LHCN-M2 (cell line): ENCODE measurements at places on chromosomes 3 and 15. TPM values are rescaled to one million over a fixed set of nuclear protein-coding genes. Genes with fewer than 3 reads are reported as not detected.

DNA sequence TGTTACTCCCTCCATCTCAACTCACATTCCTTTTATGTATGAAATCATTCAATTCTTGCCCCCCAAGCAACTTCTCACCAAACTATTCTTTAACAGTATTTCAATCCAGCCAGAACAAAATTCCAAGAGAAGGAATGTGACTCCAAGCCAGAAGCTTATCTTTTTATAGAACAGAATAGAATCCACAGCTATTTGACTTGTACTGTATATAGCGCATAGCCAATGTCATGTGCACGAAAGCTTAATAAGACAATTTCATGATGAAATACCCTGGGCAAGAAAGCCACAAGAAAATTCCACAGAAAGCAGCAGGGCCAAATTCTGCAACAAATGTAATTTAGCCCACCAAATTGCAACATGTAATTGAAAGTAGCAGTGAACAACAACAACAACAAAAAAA, 127.6 kb upstream of the UBE2E2 start:
- peak; percentile 43 for DNase-seq

GRCh38 chr3:44058868-44059203, 182.8 kb upstream of the TOPAZ1 start:
- DNase-seq = no peak

DNA sequence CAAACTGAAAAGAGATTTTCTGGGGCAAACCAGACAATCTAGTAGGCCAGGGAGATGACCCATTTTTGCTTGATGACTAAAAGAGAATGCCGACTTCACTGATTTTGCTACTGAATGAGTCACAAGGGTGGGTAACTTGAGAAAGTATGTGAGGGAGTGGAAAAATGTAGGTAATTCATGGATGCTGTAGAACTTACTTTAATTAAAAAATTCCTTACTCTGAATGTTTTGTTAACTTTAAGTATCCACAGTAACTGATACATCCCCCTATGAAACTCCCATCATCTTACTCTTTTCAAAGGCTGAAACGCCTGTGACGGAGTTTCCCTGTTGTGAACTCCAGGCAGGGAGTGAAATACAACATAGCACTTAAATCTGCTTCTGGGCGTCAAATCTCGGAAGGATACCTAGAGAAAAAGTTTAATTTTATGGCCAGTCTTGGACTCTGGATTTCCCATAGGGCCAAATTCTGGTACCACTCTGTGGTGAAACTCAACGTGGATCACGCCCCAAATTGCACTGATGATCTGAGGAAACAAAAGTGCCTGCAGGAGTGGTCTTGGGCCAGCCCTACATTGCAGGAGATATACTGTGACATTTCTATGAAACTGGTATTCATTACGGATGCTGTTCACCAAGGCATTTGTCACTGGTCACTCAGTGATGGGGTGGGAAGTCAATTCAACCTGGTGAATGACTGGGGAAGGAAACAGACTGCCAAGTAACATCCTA, 24.0 kb downstream of the GOLIM4 start:
- DNase-seq = peak; percentile 87

- DNase-seq = no peak
Measured at GRCh38 chr3:148149556-148149955, 548.1 kb upstream of the AGTR1 start.

The GPR156 gene
- total RNA-seq = 1.5 TPM in 2 replicates

- DNase-seq = peak; percentile 74
Measured at GRCh38 chr3:105527949-105528348, 161.2 kb downstream of the ALCAM start.

GRCh38 chr3:124351430-124352148, 359.7 kb upstream of the ROPN1 start:
- DNase-seq = peak; percentile 63

The SNX1 gene
- 31.5 and 42.9 TPM in 2 replicates for total RNA-seq

DNA sequence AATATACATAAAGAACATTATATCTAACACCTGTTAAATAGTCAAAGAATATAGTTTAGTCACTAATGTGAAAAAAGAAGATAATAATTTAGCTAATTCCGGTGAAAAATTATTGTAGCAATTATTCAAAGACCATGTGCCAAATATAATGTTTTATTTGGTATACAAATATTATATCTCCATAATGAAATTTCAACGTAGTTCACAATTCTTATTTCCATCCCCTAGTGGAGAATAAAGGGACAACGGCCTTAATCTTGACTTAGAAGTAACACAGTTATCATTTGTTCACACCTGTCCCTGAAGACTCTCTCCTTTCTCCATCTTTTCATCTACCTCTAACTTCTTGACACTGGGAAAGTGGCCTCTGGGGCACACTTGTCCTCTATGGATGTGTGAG, 213.4 kb downstream of the ERC2 start:
- DNase-seq = no peak

DNA sequence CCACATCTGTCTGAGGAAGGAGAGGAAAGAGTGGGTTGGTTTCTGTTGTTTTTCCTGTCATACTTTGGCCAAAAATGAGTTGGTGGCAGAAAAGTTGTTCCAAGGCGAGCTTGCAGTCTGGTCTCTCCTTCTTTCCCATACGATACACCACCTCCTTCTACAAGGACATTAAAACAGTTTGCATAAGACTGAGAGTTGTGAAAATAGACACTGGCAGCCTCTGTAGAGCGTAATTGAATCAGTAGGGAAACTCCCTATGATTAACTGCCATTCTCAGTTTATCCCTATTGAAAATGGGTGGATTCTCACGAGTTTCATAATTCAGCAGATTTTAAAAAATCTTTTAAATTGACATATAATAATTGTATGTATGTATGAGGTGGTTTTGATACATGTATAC, 3.7 kb upstream of the LSG1 start:
- DNase-seq = no peak

DNA sequence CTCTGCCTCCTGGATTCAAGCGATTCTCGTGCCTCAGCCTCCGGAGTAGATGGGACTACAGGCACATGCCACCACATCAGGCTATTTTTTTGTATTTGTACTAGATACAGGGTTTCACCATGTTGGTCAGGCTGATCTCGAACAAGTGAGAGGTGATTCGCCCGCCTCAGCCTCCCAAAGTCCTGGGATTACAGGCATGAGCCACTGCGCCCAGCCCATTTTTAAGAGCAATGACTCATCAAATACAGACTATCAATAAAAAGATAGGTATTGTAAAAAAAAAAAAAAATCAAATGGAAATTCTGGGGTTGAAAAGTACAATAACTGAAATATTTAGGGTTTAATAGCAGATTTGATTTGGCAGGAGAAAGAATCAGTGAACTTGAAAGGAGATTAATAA, 129.0 kb downstream of the TJP1 start:
- DNase-seq = no peak

The SAXO2 gene
- 0.17 TPM in 1 of 2 replicates, not detected in the other for total RNA-seq

- DNase-seq = peak; percentile 91
Measured at GRCh38 chr3:189981668-189982067, 139.0 kb downstream of the P3H2 start.

The VWA5B2 gene
- total RNA-seq = not detected in 2 replicates

The NISCH gene
- 45.7 and 48.7 TPM in 2 replicates for total RNA-seq

- DNase-seq = no peak
Measured at GRCh38 chr3:53834429-53835095, 11.7 kb downstream of the CHDH start.

The CPEB1 gene
- 6.0 and 6.3 TPM in 2 replicates for total RNA-seq

The UROC1 gene
- not detected in 2 replicates for total RNA-seq

DNA sequence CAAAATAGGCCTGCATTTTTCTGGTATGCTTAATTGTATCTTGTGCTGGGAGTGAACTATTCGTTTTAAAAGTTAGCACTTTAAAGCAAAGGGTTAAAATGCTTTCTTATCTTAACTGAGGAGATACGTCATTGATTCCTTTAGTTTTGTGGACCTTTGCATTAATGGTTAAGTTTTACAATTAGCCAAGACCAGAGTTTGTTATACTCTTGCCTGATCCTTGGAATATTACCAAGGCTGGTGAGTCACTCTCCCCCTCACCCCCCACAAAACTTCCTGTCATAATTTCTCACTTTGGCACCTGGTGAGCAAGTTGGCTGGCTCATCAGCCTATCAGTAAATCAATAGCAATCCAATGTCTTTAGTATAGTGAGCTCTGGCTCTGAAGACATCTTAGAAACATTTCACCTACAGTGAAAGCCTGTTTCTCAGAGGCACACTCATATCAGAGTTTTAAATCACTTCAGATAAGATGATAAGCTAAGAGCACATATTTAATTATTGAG, 26.7 kb downstream of the SLC2A2 start:
- DNase-seq = peak; percentile 72
